Activated T-cell treated with anti-CD3 and anti-CD28 coated beads for 48 hours (primary cell): ENCODE measurements at places on chromosomes 7 and 10.

DNA sequence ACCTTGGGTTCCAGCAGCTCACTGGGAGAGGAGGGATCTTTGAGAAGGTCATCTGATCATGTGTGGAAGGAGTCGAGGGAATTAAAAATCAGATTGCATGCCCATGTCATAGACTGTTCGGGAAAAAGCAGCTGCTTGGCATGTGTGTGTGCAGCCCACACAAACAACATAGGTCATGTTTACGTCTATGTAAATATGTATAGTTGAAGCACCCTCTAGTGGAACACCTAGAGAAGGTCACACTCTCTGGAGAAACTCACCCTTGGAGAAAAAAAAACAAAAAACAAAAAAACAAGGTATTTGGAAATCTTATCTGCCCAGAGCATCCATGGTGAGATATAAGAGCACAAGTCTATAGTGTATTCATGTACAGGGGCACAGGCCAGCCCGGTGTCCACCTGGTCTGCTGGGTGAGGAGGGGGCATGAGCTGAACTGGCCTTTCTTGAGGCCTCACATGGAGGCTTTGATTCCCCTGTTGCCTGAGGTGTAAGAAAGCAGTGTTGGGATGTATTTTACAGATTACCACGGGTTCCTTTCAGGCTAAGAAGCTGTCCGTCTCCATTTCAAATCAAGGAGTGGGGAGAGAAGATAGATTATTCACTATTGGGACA is 98.0 kb downstream of the NPY start:
- DNase-seq = no peak

- DNase-seq = no peak
Observed at GRCh38 chr10:125333769-125334168, 173.4 kb upstream of the CTBP2 start.

DNA sequence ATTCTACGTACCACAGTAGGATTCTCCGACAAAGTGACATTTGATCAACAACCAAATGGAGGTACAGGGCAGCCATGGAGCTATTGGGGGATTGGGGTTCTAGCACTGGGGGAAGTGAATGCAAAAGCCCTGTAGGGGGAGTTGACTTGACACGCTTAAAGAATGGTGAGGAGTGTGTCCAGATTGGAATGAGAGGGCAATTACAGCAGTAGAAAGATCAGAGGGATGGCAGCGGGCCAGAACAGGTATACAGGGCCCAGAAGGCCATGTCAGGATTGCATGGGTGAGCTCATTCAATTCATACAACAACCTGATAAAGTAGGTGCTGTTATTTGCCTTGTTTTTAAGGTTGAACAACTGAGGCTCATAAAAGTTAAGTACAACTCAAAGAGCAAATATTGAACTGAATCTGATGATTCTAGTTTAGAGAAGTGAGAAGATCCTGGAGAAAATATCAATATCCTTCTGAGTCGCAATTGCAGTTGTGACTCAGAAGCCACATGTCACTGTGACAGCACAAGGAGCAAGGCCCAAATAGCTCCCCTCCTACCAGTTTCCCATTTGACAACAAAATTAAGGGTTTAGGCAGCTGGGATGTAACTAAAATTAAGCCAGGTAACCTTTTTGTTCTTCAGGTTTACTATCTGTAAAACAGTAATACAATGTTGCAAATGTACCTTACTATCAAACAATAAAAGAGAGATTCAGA is 28.0 kb upstream of the CTTNBP2 start:
- no peak for DNase-seq

- no peak for DNase-seq
Observed at GRCh38 chr10:112507046-112507445, 60.0 kb downstream of the VTI1A start.

DNA sequence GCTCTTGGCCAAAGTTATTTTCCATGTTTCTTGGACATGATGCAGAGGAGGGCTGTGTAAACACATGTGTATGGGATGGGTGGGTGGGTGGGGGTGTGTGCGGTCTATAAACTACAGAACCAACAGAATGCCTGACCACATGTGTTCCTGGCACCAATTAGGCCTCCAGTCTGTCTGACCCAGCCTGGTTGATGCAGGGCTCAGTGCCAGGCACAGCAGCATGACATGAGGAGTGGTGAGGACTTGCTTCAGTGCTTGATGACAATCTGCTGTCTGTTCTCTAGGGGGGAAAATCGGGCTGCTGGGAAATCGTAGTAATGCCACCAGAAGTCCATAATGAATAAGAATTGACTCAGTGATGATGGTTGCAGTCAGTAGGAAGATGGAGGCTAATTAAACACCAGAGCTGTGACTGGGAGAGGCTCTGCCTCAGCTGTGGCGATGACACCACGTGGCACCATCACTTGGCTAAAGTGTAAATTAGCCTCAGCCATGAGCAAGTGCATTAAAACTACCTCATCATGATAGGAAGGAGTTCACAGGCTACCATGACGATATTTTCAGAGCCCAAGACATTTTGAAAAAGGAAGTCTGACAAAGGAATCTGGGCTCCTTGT is 260.1 kb upstream of the PODXL start:
- DNase-seq = no peak

- no peak for DNase-seq
Observed at GRCh38 chr10:126126866-126127265, 230.5 kb downstream of the FANK1 start.

DNA sequence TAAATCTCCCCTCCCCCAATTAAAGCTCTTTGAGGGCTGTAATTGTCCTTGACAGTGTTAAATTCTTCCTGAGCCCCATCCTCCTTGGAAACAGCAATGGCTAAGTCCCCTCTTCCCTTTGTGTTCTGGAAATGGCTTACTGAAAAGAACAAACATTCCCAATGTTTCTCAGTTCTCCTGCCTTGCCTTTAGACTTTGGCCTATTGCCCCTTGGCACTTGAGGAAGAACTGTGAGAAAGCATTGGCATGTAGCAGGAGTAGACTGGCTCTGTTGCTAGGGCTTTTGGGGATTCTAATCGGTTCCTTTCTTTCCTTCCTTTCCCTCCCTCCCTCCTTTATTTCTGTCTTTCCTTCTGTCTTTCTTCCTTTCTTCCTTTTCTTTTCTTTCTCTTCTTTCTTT is 463.3 kb upstream of the PODXL start:
- DNase-seq = no peak

GRCh38 chr7:1054438-1054837 is 10.1 kb downstream of the GPR146 start:
- DNase-seq = no peak

GRCh38 chr10:30728766-30729165 is 99.2 kb upstream of the LYZL2 start:
- DNase-seq = no peak

DNA sequence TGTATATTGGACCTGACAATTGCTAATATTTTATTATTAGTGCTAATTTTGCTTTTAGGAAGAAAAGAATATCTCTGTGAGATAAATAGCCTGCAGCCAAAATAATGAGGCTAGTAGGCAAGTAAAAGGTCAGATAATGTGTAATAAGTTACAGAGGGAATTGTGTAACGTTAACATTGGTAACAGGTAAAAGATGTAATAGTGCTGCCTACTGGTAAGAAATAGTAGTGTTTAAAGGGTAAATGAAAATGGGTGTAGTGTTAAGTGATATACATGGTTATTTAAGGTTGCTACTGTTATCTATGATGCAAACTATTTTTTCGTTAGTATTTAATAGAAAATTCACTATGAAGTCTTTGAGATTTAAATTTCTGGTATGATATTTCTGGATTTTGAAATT is 9.2 kb upstream of the FOXP2 start:
- DNase-seq = no peak

DNA sequence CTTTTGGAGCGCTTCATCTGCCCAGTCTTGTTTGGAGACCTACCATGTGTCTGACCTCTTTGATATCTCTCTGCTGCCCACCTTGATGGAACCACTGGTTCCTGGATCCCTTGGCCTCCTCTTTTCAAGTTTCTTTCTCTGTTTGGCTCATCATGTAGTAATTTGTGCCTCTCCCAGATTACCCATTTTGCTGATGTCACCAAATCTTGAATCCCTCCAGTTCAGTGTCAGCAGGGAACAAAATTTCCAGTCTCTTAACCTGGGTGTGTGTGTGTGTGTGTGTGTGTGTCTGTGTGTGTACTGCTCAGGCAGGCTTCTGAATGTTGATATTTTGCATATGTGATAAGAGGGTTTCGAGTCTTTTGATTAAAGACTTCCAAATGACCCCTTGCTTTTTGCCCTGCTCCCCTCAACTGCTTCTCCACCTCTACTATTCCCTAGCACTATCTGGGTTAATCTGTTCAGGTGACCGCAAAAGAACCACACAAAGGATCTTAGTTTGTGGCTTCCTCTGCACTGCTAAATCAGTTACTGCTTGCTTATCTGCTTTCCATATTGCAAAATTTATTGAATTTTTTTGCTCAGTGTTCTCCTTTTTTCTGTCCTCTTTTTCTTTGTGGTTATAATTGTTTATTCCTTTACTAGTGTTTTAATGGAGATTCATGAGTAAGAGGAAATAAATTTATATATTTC is 25.7 kb downstream of the MYO3A start:
- DNase-seq = no peak

GRCh38 chr7:151692721-151693120 is 173.0 kb upstream of the RHEB start:
- DNase-seq = no peak

GRCh38 chr7:136392856-136393255 is 415.7 kb upstream of the MTPN start:
- DNase-seq = no peak
